Stimulated activated memory B cell treated with anti-CD40 and anti-IgM and Interleukin-4, amounts not matched to agents 10 μg/mL and 1 μg/mL and 100 μg/mL, for 72 hours (primary cell): ENCODE measurements at places on chromosomes 4 and X.

- ATAC-seq = no peak
These were observed 866 bp upstream of the EMD start for GRCh38 chrX:154378059-154378798.

DNA sequence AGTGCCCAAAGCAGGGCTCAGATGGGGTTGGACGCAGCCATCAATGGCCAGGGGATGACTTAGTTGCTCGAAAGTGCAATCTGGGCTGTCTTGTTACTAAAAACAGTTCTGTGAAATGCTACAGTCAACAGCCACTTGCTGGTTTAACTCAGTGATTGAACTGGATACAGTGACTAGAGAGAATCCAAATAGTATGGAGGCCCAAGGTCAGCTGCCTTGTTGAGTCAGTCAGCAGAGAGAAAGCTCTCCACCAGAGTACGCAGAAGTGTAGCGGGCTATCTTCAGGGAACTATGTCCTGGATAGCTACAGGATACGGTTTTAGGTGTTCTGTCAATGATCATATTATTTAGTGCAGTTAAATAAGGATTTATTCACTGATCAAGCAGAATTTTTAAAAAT, 68.4 kb downstream of the TRAPPC11 start:
- no peak for ATAC-seq

- no peak for ATAC-seq
These were observed 189.1 kb downstream of the GPC3 start for GRCh38 chrX:133796282-133796681.

GRCh38 chr4:41024556-41025491, 189.5 kb downstream of the APBB2 start:
- ATAC-seq = no peak

GRCh38 chr4:183395395-183395794, 49.0 kb upstream of the CDKN2AIP start:
- no peak for ATAC-seq

DNA sequence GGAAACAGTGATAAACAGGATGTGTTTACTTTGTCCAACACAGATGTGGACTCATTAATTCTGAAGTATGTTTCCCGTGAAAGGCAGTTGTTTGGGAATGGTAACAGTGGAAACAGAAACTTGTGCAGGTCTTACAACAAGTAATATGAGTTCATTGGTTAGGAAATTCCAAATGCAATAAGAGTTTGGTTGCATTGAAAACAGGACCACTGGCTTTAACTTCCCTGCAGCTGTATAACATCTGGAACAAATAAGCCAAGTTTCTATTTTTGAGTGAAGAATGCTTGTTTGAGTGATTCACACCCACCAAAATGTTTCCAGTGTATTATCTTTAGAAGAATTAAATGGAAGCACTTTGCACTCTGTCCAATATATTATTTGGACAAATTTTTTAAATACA, 82.4 kb upstream of the BMP3 start:
- no peak for ATAC-seq

- ATAC-seq = no peak
These were observed 49.3 kb upstream of the EFHC2 start for GRCh38 chrX:44392767-44393166.

GRCh38 chr4:83860200-83860599, 324.3 kb downstream of the GPAT3 start:
- ATAC-seq = no peak

GRCh38 chrX:68932611-68933010, 103.8 kb downstream of the EFNB1 start:
- no peak for ATAC-seq

GRCh38 chrX:53196678-53197077, 28.3 kb downstream of the KDM5C start:
- ATAC-seq = no peak

DNA sequence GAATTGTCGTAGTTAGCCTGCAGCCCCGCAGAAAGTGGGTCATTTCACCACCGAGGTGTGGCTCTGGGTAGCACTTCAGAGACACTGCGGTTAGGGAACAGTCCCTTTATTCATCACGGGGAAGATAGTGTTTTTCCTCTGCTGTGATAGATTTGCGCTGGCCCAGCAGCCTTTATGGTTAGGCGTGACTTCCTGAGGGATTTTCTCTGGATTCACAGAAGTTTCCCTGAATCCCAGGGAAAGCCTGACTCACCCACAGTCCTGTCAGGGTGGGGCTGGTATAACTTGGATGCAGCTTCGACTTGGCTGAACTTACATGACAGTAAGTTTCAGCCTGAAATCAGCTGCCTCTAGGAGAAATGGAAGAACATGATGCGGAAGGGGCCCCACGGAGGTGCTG, 196.3 kb upstream of the HHIP start:
- no peak for ATAC-seq

DNA sequence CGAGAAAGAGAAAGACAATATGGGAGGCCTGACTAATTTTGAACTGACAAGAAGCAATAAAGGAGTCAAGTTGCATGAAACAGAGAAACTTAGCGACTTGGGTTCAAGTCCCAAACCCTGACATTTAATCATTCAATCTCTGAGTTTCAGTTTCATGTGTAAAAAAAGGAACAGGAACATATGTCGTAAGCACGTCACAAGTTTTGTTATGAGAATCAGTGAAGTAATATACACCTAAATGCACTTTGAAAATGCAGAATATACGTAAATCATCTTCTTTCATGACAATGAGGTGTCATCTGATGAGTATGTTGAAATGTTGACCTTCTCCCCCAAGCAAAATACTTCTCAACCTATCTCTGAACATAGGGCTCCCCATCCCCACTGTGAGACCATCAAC, 10.4 kb downstream of the ACOT9 start:
- ATAC-seq = peak; percentile 76
